ENCODE measurements at places on chromosomes 3 and 15.

DNA sequence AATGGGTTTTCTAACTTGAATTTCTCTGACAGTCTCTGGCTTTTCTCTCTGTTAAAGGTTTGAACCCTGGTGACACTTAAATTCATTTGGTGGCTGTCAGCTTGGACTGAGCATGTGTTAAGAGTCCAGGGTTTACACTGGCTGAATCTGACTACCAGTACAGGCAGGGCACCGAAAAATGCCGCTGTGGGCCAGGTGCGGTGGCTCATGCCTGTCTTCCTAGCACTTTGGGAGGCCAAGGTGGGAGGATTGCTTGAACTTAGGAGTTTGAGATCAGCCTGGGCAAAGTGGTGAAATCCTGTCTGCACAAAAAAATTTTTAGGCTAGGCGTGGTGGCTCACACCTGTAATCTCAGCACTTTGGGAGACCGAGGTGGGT is 1.8 kb downstream of the MANF start:
- no peak for DNase-seq

GRCh38 chr3:40912461-40912860 is 286.8 kb upstream of the CTNNB1 start:
- no peak for DNase-seq

GRCh38 chr15:58551764-58552504 is 120.1 kb downstream of the LIPC start:
- no peak for DNase-seq

- DNase-seq = no peak
Measured at GRCh38 chr3:119729996-119730395, 27.2 kb downstream of the CFAP91 start.

DNA sequence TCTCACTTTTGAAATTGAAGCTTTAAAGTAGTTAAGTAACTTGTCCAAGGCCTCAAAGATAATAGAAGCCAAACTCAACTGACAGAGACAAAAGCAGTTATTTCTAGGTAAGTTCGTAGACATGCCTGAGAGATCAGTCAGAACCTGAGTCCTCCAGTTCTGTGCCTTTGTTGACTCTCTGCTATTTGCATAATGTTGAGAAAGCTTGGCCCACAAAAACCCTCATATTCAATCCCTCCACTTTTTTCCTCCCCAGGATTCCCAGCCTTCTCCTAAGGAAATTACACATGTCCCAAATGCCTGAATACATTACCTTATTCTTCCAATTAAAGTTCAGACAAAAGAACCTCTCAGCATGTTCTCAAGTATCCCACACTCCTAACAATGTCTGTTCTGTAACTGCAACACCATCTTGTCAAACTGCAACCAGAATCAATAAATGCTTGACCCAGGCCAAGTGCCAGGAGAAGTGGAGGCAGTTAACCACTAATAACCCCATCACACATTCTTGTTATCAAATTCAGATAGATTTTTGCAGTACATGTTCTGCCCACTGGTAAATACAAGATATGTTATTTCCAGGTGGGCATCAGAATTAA is 217.8 kb downstream of the LRRC3B start:
- DNase-seq = no peak

DNA sequence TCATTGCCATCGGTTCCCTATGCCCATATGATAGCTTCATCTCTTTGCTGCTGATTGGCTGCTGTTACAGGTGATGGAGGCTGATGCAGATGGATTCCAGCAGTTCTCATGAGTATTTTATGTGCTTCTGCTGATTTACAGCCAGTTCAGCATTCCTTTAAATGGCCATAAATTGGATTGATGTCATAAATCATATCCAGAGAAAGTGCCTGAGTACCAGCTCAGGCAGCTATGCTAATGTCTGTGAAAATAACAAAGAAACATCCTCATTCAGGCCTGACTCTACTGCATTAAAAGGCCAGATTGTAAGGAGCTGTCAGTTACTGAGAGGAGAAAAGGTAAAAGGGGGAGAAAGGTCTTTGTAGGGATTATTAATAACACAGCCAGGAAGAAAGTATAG is 756.8 kb downstream of the IGSF11 start:
- no peak for DNase-seq

DNA sequence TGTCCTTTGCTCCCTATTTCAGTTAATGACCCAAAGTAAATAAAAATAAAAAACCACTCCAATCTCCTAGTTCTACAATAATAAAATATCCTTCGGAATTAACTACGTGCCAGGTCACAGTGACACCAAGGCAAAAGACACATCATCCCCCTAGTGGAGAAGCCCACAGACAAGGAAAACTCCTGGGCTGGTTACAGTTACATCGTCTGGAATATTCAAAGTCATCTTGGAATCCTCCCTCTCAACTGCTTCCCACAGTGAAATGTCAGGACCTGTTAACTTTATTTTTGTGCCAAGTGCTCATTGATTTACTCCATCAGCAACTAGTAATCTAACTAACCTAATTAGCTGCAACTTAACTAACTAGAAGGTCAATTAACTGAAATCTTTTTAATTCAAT is 349.3 kb downstream of the MAGI1 start:
- DNase-seq = no peak

DNA sequence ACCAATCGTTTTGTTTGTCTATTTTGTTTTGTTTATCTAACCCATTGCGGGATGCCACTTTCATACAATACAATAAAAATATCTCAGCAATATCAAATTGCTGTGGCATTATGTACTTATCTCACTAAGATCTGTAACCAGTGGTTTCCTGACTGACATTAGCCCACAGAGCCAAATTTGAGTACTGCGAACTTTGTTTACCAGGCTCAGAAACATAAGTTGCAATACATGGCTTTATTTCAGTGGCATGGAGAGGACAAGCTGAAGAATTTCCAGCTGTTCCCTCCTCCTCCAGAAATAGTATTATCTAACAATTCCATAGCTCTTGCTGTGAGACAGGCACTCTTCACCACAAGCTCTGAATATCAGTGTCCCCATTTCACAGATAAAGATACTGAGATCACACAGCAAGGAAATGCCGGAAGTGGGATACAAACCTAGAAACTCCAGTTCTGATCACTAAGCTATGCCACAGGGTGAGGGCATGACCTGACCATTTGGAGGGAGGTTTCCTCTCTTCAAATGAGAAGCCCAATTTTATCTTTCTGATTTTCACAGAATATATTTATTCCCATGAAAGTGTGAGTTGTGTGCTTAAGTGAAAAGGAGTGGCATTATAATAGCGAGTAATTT is 469.9 kb upstream of the CBLB start:
- no peak for DNase-seq

GRCh38 chr15:40115670-40116093 is 7.0 kb upstream of the BMF start:
- DNase-seq = no peak

DNA sequence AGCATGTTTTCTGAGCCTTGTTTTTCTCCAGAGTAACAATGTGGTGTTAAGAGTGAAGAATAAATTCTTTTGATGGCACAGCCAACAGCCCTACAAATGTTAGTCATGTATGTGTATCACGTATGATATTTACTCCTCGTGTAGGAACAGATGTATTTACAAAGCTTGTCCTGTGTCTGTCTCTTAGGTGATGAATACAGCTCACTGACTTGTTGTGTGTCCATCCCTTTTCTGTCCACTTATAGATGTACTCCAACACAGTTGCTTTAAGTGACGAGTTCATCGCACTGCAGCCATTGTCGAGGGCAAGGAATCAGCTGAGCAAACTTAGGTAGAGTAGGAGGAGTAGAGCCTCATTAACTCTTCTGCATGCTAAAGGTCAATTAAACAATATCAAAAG is 78.1 kb downstream of the DCUN1D1 start:
- DNase-seq = no peak

DNA sequence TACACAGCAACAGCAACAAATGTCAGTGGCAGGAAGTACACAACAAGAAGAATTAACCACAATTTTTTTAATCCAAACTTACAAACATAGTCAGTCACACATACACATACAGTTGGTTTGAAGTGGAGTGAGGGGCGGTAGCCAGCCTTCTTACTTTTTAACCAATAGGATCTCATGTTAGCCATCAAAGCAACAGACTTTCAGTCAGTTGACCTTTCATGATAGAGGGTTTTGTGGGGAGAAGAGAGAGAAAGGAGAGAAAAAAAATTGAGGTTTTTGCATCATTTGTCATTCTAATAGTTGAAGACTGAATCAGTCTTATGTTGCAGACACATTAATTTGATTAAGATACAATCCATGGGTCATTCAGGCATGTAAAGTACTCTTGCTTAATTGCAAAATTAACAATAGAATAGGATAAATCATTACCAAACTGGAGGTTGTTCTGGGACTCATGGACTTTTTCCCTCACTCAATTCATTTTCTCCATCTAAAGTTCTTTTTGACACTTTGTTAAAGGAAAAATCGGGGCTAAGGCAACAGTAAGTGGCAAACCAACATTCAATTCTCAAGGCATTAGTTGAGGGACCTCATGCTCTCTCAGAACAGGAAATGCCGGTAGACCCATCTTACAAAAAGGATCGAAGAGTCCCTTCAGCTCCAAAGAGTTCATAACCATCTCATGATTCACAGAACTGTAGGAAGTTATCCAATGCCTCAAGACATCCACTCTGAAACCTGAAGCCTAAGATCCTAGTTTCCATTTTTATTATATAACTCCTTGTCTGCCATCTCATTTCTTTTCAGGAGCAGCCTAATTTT is 159.5 kb upstream of the LPP start:
- DNase-seq = no peak

DNA sequence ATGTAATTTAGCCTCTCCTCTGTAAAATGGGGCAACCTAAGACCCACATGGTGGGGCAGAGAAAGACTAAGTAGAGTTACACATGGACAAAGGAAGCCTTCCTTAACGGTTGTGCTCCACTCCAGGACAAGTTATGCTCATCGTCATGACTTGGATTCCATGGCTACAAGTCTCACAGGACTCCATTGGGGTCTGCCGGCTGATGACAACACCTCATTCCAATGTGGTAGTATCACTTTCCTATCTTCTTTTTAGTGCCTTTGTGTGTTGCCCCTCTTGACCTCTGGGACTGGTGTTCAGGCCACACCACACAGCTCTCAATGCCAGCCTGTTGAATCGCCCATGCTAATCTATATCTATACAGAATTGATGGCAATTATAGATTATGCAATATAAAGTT is 181.3 kb upstream of the WNT5A start:
- no peak for DNase-seq

GRCh38 chr3:197736010-197736490 is 654 bp downstream of the RUBCN start:
- peak; percentile 36 for DNase-seq

DNA sequence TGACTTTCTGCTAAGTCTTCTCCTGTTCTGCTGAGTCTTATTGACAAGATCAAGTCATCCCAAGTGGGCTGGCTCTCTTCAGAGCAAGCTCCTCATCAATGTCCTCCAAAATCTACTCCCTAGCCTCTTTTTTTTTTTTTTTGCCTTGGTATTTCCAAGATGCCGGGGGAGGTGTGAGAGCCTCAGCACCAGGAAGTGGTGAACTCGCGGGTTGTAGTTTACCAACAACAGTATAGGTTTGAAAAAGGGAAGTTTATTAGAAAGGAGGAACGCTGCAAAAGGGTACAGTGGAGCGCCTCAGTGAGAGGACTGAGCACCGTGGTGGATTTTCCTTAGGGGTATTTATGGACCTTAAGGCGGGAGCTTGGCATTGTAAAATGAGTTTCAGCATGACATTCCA is 94.3 kb upstream of the SGO1 start:
- no peak for DNase-seq

DNA sequence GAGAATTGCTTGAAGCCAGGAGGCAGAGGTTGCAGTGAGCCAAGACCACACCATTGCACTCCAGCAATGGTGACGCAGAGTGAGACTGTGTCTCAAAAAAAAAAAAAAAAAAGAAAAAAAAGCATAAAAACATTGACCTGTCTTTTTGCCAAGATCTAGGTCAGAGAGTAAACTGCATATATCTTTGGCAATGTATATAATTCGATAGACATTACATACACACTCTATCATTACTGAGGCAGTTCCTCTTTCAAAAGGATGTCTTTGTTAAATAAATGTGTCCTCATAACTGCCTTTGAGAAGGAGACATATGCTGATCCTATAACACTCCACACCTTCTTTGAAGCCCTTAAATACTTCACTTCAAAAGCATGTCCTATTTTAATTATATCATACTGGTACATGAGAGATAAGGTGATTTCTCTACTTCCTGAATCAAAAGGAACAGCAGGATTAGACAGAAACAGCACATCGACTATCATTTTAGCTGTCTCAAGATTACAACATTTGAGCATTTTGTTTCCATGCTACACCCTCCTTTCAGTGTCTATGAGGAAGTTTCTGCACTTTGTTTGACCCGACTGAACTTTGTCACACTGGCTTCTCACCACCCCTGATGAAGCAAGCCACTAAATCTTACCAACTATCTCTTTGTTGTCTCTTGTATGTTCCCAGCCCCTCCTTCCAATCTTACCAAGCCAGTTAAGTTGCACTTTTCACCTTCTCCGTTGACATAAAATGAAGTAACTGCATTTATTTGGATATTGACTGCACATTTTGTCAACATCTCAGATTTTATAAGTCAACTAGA is 335.8 kb downstream of the MECOM start:
- no peak for DNase-seq

DNA sequence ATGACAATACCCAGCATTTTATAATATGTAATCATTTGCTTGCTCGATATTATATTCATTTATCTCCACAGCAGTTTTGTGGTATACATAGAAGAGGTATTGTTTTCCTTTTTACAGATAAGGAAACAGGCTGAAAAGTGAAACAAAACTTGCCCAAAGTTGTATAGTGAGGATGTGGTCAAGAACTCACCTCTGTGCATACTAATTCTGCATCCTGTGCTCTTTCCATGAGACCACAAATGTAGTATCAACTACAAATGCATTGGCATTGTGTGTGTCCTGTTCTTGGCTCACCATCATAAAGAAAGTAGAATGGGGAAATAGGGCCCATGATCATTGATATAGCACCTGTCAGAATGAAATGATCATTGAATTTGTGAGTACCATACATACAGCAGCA is 167.3 kb downstream of the NECTIN3 start:
- DNase-seq = no peak

- no peak for DNase-seq
Measured at GRCh38 chr15:31326875-31327668, 437 bp downstream of the KLF13 start.

- no peak for DNase-seq
Measured at GRCh38 chr3:31502803-31503221, 29.9 kb upstream of the STT3B start.

- DNase-seq = no peak
Measured at GRCh38 chr3:18527691-18528090, 102.6 kb upstream of the SATB1 start.

DNA sequence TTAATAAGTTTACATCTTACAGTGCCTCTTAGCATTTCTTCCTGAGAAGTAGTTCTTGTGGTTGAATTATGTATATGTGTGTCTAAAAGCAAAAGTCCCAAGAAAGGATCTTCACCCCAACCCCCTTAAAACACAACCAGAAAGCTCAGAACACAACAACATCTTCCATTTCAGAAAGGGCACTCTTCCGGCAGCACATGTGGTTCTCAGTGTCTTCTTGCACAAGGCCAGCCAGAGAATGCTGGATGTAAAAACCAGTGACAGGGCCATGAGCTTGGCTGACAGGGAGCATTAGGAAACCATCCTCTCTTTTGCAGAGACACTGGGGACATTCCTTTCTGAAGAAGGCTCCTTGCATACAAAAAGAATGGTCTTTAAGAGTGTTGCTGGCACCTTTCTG is 45.0 kb downstream of the EEFSEC start:
- DNase-seq = no peak
